T-helper 17 cell (primary cell): ENCODE measurements at places on chromosomes 7 and 10. TPM values are rescaled to one million over a fixed set of nuclear protein-coding genes. Genes with fewer than 3 reads are reported as not detected.
A peak's percentile ranks its signal among the peaks of the same experiment; 100 is the strongest.

DGKI gene
- total RNA-seq: 0.02 TPM

PAPOLB gene
- not detected for total RNA-seq

MEIG1 gene
- total RNA-seq: not detected

AZGP1 gene
- total RNA-seq: not detected

CLDN3 gene
- total RNA-seq: not detected

GRCh38 chr7:130141161-130141883 is 63.9 kb downstream of the TMEM209 start:
- DNase-seq: no peak
- H3K4me3 ChIP-seq: peak overlapping the region; percentile 84
- H3K36me3 ChIP-seq: no peaks in the 10 kb centered on the region
- H3K4me1 ChIP-seq: peaks cover 12% of the 10 kb centered on the region
- H3K27me3 ChIP-seq: no peaks in the 10 kb centered on the region
- peak overlapping the region; percentile 81 for H3K27ac ChIP-seq

DNA sequence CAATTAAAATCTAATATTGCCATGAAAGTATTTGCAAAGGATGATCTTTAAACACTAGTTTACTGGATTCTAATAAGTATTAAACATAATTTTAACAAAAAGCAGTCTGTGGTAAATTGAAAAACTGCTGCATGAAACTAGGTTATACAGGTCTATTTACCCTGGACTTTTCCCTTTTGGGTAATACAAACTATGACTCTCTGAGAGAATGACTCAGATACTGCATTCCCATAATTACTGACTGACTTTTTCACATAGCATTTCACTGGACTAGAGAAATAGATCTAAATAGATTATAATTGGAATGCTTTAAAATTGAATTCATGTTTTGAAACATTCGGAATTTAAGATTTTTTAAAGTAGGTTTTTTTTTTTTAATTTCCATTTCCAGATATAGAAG is 395.7 kb downstream of the THSD7A start:
- no peak for DNase-seq
- no peaks in the 10 kb centered on the region for H3K36me3 ChIP-seq
- H3K27me3 ChIP-seq: no peaks in the 10 kb centered on the region
- H3K4me3 ChIP-seq: no peak overlapping the region
- peaks cover 3% of the 10 kb centered on the region for H3K4me1 ChIP-seq

DNA sequence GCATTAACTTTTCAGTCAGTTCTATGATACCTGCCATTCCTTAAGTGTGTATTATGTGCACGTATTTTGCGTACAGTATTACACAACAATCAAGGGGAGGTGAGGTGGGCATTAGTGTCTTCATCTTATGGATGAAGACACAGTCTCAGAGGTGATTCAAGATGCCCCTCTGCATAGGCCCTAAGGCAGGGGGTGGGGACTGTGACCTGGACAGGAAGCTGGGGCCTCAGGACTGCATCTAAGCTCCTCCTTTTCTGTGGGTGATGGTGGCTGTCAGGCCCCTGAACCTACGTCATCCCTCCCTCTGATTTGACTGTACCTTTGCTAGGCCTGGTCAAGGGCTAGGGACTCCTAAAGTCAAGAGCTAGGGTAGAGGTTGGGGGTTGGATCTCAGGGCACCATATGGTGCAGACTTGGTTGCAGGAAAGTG is 38.9 kb downstream of the HK1 start:
- H3K4me3 ChIP-seq: no peak overlapping the region
- no peaks in the 10 kb centered on the region for H3K27me3 ChIP-seq
- H3K27ac ChIP-seq: peak overlapping the region; percentile 51
- DNase-seq: no peak
- H3K4me1 ChIP-seq: peaks cover 25% of the 10 kb centered on the region

DNA sequence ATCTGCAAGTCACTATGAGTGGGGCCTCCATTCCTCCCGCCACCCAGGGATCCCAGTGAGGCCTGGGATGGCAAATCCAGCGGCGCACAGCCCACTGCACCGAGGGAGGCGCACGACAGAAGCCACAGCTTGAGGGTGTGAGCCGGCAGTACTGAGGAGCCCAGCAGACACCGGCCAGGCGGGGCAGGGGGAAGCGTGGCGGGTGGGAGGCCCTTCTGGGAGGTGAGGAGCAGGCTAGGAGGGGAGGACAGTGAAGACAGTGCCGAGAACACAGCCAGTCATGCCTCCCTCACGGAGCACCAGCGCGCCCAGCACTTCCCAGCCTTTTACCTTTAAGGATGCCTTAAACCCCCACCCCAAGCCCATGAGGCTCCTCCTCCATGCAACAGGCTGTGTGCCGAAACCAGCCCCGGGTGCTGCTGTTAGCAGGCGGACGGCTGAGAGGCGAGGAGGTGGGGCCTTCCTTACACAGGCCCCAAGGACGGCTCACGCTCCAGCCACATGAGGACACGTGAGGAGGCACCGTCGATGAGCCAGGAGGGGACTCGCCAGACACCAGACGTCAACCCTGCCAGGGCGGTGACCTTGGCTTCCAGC is 258.5 kb downstream of the PTPRN2 start:
- DNase-seq: no peak
- H3K27ac ChIP-seq: no peak overlapping the region
- H3K27me3 ChIP-seq: no peaks in the 10 kb centered on the region
- no peaks in the 10 kb centered on the region for H3K4me1 ChIP-seq
- H3K36me3 ChIP-seq: no peaks in the 10 kb centered on the region

DNA sequence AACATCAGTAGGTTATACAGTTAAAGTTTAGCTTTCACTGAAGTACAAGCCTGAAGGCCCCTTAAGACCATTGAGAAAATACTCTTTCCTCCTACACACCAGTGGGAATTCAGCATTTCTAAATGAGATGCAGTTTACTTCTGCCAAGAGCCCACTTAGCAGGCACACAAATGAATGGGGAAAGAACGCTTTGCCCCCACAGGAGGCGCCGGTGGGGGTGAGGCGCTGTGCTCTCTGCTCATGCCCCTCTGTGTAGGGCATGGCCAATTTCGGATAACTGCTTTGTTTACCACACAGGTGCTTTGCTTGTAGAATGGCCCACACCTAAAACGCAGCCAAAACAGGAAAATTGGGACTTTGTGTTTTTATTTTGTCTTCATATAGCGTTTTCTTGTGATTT is 15.9 kb upstream of the LAT2 start:
- no peaks in the 10 kb centered on the region for H3K27me3 ChIP-seq
- DNase-seq: no peak
- no peak overlapping the region for H3K4me3 ChIP-seq

DNA sequence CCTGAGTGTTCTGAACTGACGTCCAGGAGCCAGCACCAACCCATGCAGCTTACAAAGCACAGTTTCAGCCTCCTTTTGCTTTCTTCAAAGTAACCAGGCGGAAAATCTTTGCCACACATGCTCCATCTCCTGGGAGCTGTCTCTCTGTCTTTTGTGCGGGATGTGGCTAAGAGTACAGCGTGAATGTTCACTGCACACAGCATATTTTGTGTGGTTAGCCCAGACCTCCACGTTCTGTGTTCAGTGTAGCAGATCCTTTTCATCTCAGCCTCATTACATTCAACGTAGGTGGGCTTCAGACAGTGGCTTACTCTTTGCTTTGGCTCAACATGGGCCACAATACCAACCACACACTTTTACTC is 200.8 kb downstream of the TNS3 start:
- H3K27ac ChIP-seq: no peak overlapping the region
- no peaks in the 10 kb centered on the region for H3K4me1 ChIP-seq
- no peak for DNase-seq
- H3K36me3 ChIP-seq: no peaks in the 10 kb centered on the region
- no peak overlapping the region for H3K4me3 ChIP-seq

DNA sequence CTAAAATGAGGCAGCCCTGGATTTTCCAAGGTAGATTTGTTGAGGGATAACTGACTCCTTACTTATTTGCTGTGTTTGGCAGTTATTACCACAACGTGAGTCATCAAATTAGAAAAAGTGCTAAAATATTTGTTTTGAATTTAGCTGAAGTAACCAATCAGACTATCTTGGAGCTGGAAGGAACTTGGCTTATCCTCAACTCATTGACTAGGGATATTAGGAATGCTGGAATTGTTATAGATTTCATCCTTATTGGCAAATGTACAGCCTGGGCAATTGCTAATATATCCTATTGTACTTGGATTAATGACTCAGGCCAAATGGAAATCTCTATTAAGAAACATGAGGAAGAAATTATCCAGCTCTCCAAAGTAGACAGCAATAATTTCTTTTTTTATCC is 1189.0 kb upstream of the LRRN3 start:
- no peak for DNase-seq
- H3K36me3 ChIP-seq: no peaks in the 10 kb centered on the region
- H3K27ac ChIP-seq: no peak overlapping the region
- H3K27me3 ChIP-seq: no peaks in the 10 kb centered on the region

- no peak for DNase-seq
- H3K27ac ChIP-seq: no peak overlapping the region
- no peaks in the 10 kb centered on the region for H3K27me3 ChIP-seq
Observed at GRCh38 chr10:109770663-109771062, 152.6 kb downstream of the XPNPEP1 start.

- peak overlapping the region; percentile 19 for H3K27ac ChIP-seq
- H3K36me3 ChIP-seq: no peaks in the 10 kb centered on the region
- no peaks in the 10 kb centered on the region for H3K4me1 ChIP-seq
- peaks cover 29% of the 10 kb centered on the region for H3K27me3 ChIP-seq
- DNase-seq: no peak
Observed at GRCh38 chr10:114337510-114338462, 66.5 kb downstream of the AFAP1L2 start.

GRCh38 chr7:66529883-66530610 is 98.6 kb upstream of the KCTD7 start:
- H3K27ac ChIP-seq: peak overlapping the region; percentile 54
- DNase-seq: no peak
- peaks cover 9% of the 10 kb centered on the region for H3K4me1 ChIP-seq
- H3K4me3 ChIP-seq: no peak overlapping the region
- peaks cover 2% of the 10 kb centered on the region for H3K36me3 ChIP-seq
- H3K27me3 ChIP-seq: no peaks in the 10 kb centered on the region

- DNase-seq: no peak
- peaks cover 2% of the 10 kb centered on the region for H3K4me1 ChIP-seq
- peaks cover 5% of the 10 kb centered on the region for H3K27me3 ChIP-seq
- H3K4me3 ChIP-seq: no peak overlapping the region
- no peak overlapping the region for H3K27ac ChIP-seq
- peaks cover 3% of the 10 kb centered on the region for H3K36me3 ChIP-seq
Observed at GRCh38 chr10:78905015-78905956, 163.5 kb upstream of the ZMIZ1 start.

DNA sequence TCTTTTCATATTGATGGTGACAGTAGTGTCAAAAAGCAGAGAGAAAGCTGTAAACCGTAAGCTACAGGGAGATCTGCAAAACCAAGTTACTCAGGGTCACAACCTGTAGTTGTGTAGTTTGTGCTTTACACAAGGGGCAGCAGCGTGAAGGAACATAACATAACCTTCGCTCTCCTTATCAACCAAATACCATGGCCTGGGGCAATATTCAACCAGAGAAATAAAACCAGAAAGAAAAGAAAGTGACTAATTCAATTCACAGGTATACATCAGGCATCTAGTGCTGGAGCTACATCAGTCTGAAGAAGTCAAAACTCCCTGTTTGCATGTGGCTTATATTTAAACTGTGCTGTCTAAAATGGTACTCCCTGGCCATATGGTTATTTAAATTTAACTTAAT is 224.3 kb downstream of the TWIST1 start:
- no peaks in the 10 kb centered on the region for H3K4me1 ChIP-seq
- no peak for DNase-seq
- no peak overlapping the region for H3K27ac ChIP-seq
- H3K27me3 ChIP-seq: no peaks in the 10 kb centered on the region

- H3K27ac ChIP-seq: no peak overlapping the region
- H3K4me1 ChIP-seq: peaks cover 20% of the 10 kb centered on the region
- no peaks in the 10 kb centered on the region for H3K36me3 ChIP-seq
- H3K4me3 ChIP-seq: no peak overlapping the region
Observed at GRCh38 chr10:80412486-80412885, 4.1 kb downstream of the PRXL2A start.

- H3K36me3 ChIP-seq: peaks cover 7% of the 10 kb centered on the region
- no peak for DNase-seq
- peaks cover 2% of the 10 kb centered on the region for H3K4me1 ChIP-seq
- no peak overlapping the region for H3K27ac ChIP-seq
- H3K4me3 ChIP-seq: no peak overlapping the region
Observed at GRCh38 chr10:118307220-118307619, 34.9 kb downstream of the FAM204A start.

DNA sequence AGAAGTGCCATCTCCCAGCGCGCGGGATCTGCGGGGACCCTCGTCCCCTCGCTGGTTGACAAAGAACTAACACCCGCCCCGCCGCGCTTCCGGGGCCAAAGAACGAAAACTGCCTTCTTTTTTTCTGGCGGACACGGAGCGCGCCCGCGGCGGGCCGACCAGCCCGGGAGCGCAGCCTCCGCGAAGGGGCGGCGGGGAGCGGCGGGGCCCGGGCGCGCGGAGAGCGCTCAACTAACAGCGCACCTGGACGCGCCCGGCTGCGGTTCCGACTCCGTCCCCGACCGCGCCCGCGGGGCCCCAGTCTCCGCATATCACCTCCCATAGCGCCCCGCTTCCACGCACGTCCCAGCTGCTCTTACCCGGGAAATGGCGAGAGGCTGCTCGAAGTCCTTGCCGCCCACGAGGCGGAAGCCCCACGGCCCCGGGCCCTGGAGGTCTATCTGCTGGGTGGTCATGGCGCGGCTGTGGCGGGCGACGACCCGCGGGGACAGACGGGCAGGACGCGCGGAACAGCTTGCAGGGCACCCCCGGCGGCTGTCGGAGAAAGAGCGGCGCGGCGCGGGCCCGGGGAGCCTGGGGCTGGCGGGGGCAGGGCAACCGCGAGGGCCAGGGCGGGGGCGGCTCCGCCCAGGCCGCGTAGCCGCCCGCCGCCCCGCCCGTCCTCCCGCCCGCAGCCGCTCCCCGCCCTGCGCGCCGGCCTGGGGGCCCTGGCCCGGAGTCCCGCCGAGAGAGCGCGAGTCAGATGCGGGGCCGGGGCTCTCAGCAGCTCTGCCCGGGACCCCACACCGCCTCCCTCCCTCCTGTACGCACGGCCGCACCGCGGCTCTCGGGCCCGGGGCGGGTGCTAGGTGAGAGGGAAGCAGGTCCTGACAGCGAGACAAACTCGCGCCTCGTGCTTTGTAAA is at the start of gene PDLIM1:
TSS of gene PDLIM1 (minus strand) at position 543 of the 904 bp plus-strand sequence. CDS start at position 455, 88 bp downstream.
- H3K27ac ChIP-seq: no peak within 1 kb of the TSS
- peaks cover 18% of the 10 kb centered on the region for H3K4me1 ChIP-seq
- peaks cover 67% of the 10 kb centered on the region for H3K27me3 ChIP-seq
- peak; percentile 17 for DNase-seq
- H3K36me3 ChIP-seq: peaks cover 5% of the 10 kb centered on the region

DNA sequence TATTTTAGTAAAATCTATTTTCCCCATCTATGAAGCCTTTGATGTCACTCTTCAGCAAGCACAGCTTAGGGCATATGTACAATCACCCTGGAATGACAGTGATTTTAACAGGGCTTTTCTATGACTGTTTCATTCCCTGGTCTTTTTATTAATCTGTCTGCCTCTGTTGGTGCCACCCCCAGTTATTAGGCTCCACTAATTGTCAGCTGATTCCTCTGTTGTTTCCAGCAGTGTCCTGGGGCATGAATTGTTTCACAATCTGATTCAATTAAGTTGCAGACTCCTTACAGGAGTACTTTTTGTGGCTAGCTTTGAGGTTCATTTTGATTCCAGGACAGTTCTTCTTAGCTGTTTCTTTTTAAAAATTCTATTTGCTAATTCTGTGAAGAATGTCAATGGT is 38.6 kb downstream of the MYO3A start:
- no peaks in the 10 kb centered on the region for H3K36me3 ChIP-seq
- DNase-seq: no peak
- no peaks in the 10 kb centered on the region for H3K4me1 ChIP-seq
- no peak overlapping the region for H3K27ac ChIP-seq
